Eye (tissue), 1 donor: ENCODE measurements at places on chromosomes 3 and 15.

DNA sequence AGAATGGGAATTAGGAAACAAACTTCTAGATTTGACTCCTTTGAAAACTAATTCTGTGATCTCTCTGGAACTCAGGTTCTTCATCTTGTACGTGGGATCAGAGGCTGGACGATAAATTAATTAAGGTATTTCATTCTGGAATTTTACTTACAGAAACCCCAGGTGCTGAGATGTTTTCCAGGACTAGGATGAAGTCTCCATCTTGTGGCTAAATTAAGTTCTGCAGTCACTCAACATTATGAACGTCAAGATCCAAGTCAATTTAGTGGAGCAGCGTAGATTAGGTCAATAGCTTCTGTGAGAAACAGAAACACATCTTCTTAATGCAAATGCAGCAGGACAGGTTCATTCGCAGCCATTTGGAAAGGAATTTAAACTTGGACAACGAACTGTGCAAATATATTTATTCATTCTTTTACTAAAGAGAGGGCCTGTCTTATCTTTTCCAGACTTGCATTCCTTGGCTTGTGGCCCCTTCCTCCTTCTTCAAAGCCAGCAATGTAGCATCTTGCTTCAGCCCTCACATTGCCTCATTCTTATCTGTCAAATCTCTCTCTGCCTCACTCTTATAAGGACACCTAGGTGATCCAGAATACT, 26.7 kb upstream of the TMC3 start:
- DNase-seq = peak; percentile 69

GRCh38 chr15:49101536-49101935, 53.9 kb downstream of the COPS2 start:
- DNase-seq = no peak

DNA sequence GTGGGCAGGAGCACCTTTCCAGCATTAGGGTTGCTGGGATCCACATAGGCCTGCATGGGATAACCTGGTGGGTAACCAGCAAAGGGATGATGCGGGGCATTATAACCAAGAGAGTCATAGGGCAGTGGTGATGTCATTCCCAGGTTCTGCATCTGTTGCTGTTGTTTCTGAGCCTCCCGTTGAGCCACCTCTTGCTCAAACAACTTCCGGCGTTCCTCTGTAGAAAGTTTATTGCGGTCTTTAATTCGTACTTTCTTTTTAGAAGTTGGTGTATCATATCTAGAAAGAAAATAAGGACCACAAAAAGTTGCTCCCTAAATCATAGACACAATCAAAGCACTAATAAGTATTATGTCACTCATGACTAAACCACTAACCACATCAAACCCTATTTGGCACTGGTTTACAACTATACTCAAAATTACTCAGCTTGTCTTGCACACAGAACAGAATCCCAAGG, 77.8 kb downstream of the NBEAL2 start:
- no peak for DNase-seq

- DNase-seq = no peak
These were observed 578.6 kb downstream of the RSL24D1 start for GRCh38 chr15:54618120-54618519.

DNA sequence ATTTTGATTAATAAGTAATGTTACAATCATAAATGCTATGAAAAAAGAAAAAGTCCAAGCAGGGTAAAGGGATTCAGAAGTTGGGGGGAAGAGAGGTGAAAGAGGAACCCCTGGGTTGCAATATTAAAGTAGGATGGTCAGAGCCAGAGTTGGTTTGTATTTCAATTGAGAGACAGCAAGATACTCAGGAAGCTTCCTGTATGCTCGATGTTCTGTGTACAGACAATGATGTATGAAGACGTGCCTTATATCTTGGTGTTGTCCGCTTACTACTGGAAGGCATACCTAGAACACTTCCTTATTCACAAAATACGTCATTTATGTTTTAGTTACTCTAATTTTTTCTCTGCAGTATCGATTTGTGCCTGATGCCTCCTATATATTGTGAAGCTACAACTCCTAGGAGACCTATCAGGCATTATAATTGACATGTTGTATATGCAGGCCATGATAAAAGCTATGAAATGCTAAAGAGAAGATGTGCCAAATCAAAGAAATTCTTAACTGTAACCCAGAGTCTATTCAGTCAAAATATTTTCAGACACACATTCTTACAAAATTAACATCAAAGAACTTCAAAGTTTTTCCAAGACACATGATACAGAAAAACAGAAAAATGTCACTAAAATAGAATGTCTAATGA, 87.5 kb downstream of the TBL1XR1 start:
- DNase-seq = no peak

DNA sequence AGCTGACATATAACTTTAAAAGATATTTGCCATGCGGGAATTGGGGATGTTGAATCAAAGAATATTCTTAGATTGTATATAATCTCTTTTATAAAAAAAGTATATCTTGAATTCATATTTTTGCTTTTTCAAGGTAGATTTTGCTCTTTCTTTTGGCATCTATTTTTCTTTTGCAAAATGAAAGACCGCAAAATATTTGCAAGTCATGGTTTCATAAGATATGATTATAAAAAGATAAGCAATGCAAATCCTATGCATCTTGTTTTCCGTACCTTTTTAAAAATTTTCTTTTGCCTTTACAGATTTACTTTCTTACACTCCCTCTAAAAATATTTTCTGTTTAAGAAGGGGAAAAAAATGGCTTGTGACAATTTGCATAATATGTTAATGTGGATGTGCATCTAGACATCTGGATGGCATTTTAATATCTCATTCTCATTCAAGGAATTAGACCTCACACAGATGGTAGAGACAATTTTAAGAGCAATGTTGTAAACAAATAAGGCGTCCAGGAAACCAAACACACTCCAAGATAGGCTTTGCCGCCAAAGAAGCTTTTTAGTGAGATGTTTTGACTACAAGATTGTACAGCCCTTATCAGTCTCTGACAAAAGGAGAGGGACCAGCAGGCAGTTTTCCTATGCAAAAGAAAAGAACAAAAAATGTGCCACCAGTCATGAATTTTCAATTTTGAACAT, 371.1 kb downstream of the CHL1 start:
- DNase-seq = no peak
